ENCODE measurements at places on chromosomes 2 and 18. TPM values are rescaled to one million over a fixed set of nuclear protein-coding genes. Genes with fewer than 3 reads are reported as not detected.

Gene NMUR1
- not detected for total RNA-seq

Gene MAB21L4
- total RNA-seq = not detected

Gene SLC14A1
- total RNA-seq = not detected

Gene LTBP1
- total RNA-seq = 27.4 TPM

Gene DUSP19
- 3.1 TPM for total RNA-seq

Gene CRACDL
- total RNA-seq = 13.3 TPM
